Astrocyte of the hippocampus (primary cell): ENCODE measurements at places on chromosomes 1 and 21.
A peak's percentile ranks its signal among the peaks of the same experiment; 100 is the strongest.

DNA sequence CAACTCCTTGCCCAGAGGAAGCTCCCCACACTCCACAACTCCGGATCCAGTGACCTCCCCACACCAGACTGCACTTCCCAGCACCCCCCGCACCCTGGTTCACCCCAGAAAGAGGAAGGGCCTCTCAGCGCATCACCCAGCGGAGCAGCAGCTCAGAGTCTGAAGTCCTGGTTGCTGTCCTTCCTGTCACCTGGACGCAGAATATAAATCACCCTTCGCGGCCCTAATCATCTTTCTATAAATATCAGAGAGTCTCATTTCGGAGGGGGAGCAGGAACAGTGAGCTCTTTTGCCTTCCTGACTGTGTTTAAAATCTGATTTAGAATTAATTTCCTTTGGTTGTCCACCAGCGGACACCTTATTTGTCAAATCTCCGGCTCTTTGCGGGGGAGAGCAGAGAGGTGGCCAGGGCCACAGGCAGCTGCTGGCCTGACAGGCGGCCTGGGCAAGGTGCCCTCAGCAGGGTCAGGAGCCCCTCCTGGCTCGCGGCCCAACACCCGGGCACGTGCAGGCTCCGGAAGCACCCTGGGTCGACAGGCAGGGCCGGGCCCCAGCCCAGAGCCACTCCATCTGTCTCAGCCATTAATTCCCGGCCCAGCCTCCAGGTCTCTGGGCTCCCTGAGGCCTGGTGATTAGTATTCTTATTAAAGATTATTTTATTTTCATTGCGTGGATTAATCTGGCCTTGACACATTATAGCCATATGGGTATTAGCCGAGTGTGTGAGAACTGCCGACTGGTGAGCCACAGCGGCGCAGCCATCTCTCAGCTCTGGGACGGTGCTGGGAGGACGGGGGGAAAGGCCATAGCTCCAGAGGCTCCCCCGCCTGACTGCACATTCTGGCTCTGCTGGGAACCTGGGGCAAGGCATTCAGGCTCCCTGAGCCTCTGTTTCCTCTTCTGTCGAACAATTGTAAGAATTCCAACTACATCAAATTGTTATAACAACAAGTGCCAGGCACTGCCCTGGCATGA lies 19.7 kb downstream of the EPHA8 start:
- DNase-seq, result no peak

DNA sequence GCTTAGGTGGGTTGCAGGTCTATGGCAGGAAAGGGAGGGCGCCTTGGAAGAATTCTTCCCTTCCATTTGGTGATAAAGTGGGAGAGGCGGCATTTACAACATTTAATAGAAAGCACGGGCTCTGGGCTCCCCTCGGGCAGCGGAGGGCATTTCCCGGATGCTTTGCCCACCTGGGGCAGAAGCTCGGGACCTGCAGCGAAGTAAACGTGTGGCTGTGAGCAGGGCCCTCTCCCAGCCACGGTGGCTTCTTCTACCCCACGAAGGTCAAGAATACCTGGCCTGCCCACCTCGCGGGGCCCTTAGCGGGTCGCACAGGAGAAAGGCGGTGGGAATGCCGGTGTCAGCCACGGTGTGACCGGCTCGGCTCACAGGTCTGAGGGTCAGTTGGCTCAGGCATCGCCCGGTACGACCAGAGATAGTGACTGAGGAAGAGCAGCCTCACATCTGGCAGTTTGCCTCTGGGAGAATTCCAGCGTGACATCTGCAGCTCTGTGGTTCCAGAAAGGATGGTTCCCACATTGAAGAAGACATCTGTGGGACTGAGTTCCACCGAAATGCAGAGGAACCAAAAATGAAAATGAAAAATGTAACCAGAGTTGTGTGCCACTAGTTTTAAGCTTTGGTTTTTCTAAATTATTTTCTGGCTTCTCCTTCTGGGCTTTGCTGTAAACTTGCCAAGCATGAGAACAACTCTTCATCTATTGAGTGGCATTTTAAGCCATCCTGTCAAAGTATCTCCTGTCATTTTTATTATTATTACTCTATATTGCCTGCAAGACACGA lies 720 bp upstream of the F3 start:
- peak; percentile 39 for DNase-seq

- no peak for DNase-seq
Measured at GRCh38 chr1:82830690-82831380, 1030.1 kb downstream of the ADGRL2 start.

- peak; percentile 85 for DNase-seq
Measured at GRCh38 chr1:117821774-117822482, 107.5 kb downstream of the GDAP2 start.

GRCh38 chr1:211549092-211549711 lies 29.8 kb downstream of the SLC30A1 start:
- DNase-seq, result no peak

- no peak for DNase-seq
Measured at GRCh38 chr1:93344886-93345632, 648 bp upstream of the DR1 start.

GRCh38 chr1:228208831-228209551 lies 1.1 kb downstream of the OBSCN start:
- no peak for DNase-seq
